ENCODE measurements at places on chromosomes 11 and 22. TPM values are rescaled to one million over a fixed set of nuclear protein-coding genes. Genes with fewer than 3 reads are reported as not detected.

- ATAC-seq, result peak; percentile 52
These were observed 569.9 kb upstream of the CADM1 start for GRCh38 chr11:116073854-116074837.

DNA sequence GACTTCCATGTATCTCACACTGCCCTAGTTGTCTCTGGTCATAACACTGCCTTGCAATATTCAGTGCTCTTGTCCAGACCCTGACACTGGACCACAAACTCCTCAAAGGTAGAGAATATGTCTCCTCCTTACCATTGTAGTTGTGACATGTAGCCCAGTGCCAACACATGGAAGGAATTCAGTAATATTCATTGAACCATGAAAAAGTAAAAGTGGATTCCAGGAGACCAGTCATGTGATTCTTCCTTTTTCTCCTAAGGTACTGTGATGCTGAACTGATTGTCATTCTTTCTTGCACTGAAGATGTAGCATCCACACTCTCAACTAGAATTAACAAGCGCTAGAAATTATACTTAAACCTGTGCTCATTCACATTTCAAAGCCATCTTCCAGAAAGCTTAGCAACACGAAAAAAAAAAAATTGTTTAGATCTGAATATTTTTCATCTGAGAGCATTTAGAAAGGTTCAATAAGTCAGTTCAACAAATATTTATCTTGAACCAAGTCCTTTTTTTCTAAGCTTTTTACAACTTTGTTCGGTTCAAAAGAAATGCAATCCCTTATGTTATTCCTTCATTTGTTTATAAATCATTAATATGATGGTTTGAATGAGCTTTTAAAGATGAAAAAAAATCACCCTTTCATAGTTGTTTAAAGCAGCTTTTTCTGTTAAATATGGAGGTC, 224.7 kb upstream of the BLID start:
- ATAC-seq, result no peak

GRCh38 chr22:37301144-37301830, 19.0 kb downstream of the CYTH4 start:
- ATAC-seq, result no peak

SLC5A1 gene
- total RNA-seq, result 8.1 TPM

DNA sequence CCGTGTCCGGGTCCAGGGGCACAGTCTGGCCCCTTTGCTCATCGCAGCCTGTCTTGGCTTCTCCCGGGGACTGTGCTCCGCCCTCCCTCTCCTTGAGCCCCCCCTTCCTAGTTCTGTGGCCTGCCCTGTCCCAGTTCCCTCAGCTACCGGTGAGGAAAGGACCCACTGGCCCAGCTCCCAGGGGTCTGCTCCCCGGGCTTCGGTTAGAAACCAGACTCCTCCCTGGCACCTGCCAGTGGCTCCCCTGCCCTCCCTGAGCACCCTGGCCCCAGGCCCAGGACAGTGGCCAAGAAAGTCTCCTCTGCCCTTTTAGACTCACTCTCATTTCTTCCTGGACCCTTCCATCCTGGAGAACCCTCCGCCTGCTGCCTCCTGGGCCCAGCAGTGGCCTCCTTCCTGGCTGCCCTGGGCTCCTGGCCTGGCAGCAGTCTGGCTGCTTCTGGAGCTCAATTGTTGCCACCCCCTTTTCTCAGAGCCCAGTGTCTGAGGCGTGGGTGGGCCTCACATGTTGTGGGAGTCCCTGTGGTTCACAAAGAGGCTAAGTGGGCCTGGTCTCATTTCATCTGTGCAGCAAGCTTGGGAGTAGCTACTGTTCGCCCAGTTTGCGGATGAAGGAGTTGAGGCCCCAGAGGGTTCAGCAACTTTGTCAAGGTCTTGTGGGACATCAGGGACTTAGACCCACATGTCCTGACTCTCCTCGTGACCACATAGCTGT, 12.6 kb downstream of the PRDM11 start:
- no peak for ATAC-seq

- ATAC-seq, result no peak
These were observed 52.8 kb downstream of the WNT11 start for GRCh38 chr11:76153571-76153923.

DNA sequence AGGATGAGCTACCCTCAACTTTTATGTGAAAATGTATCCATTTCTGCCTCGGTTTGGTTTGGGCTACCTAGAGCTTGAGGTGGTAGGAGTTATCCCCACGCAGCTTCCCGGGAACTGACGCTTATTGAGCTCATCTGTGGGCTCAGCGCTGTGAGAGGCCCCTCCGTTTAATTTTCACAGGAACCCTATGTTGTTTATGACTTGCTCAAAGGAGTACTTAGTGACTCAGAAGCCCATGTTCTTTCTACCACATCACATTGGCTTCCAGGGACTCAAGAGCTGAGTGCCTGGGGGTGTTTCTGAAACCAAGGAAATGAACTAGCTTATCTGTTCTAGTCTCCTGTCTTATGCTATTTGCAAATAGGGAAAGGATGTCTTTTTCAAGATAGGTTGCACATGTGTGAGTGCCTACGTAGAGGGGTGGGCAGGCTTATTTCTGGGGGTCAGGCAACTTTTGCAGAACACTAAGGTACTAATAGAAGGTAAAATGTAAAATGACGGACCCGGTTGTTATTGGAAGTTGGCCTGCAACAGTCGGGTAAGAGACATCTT, 40.5 kb downstream of the MICAL2 start:
- no peak for ATAC-seq

- ATAC-seq, result no peak
These were observed 35.8 kb downstream of the C11orf58 start for GRCh38 chr11:16773981-16774935.

DNA sequence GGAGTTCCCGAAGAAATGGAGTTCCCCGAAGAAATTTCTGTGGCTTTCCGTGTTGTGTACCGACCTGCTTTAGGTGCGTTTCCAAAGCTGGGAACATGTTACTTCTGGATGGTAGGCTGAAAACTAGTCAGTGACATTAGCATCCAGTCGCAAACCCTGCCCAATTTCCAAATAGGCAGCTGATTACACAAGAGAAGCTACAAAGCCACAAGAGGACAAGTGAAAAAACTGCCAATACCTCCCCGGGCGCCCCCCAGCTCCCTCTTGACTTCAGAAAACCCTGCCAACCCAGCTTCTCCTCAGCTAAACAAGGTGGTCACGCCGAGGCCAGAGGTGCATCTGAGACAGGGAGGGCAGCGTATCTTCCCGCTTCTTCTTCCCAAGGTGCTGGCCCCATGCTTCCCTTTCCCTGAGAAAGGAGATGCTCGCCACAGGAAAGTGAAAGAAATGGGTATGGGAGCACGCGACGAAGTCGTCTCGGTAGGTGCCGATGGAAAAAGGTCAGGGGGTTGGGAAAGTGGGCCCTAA, 551 bp downstream of the AGBL2 start:
- peak; percentile 48 for ATAC-seq

DNA sequence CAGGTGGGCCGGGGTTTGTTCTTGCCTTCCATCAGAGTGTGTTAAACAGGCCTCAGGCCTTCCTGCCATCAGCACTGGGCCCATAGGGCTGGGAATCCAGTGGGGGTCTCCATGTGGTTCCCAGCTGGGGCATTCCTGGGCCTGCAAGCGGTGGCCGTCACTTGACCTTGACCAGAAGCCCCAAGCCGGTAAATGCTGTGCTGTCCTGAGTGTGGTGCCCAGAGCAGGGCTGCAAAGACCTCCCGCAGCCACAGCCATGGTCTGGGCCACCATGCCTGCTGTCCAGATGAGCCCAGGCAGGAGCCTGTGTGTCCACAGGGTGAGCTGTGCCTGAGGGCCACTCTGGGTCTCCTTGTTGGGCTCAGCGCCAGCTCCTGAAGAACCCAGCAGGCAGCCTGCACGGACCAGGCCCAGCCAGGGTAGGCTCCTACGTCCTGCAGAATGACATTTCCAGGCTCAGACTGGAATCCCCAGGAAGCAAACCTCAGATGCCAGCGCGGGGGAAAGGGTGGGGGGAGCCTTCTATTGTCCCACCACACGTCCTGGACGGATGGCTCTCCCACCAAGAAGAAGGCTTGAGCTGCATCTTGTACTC, 117.3 kb downstream of the KCNQ1OT1 start:
- ATAC-seq, result no peak

DNA sequence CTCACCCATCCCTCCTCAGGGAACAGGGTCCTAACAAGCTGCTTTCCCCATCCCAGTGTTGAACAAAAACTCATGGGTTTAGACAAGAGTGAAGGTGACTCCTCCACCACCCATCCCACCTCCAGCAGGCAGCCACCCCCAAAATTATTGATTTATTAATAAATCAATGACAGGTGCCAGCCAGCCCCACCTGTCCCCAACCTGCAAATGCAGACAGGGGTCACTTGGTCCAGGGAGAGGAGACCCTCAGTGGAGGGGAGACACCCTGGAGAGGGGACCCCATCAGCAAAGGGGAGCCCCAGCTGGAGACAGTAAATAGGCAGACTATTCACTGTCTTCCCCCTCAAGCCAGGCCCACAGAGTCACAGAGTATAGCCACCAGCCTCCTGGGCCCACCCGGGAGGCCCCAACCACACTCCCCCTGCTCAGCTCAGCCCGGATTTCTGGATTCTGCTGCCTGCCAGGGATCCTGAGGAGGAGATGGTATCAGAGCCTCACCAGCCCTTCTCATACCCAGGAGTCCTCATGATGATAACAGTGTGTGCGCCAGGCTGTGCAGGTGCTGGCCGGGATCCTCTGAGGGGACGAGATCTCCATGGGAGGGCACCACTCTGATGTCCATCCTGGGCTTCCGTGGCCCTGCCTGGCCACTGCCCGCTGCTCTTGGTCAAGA, 8.8 kb upstream of the CD81 start:
- ATAC-seq, result peak; percentile 13

- ATAC-seq, result peak; percentile 79
These were observed 17.0 kb upstream of the SORL1 start for GRCh38 chr11:121435132-121435531.

DNA sequence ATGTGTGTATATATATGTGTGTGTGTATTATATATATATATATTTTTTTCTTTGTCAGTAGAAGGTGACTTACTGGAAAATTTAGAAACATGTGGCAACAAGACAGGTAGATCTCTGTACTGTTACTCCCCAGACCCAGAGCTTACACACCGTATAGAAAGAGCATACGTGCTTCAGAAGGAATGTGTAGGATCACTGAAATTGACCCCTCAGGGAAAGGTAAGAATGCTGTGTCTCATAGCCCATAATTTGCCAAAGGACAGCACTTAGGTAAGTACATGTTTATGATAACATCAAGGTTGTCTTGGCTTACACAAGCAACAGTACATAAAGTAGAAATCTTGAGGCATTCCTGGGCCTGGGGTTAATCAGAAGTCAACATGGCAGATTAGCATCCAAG, 54.2 kb upstream of the PDE3B start:
- ATAC-seq, result no peak

DNA sequence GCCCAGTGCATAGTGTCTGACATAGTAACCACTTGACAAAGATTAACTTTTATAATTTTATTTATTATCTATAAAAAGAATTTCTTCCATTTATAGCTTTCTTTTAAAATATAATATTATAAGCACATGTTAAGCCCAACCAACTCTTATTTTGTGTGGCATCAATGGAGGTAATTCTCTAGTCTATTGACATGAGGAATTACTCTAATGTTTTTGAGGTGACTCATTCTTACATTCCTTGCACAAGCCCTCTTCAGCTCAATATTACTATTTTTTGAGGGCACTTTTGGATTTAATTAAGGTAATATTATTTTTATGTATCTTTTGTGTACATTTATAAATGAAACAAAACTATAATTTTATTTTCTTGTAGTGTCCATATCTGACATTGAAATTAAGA, 59.6 kb downstream of the AASDHPPT start:
- ATAC-seq, result no peak

- no peak for ATAC-seq
These were observed 3.9 kb downstream of the CSTF3 start for GRCh38 chr11:33157103-33158027.

KCNE3 gene
- total RNA-seq, result 2.5 TPM

DNA sequence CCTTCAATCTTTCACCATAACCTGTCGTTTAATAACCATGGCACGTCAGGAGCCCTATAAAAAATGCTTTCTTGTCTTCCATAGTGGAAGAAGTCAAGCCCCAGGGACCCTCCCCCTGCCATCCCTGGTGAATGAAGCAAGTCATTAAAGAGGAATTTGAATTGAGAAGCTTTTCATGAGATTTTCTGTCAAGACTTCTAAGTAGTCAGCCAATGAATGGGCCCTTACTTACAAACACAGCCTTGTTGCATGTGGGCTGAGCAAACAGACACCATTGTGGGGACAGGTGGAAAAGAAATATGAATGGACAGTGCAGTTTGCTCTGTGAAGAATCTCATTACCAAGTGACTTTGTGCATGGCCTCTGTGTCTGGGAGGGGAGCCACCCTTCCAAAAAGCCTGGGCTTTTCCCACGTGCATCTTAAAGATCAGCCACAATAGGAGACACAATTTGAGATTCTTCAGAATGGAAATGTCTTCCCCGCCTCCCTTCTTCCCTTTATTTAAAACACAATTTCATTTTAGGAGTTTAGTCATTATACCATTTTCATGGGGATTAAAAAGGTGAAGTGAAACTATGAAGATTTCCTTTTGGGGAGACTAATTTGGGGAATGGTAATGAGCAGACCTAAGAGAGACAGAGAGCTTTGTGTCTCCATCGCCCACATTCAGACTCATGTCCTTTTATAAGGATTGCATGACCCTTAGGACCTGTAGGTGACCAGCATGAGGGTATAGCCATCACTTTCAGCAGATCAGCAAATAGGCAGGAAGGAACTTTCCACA, 152.0 kb downstream of the LRRC4C start:
- ATAC-seq, result no peak

- ATAC-seq, result peak; percentile 26
These were observed 1.4 kb downstream of the TRPC6 start for GRCh38 chr11:101582236-101582988.

GRCh38 chr11:131288521-131289091, 81.8 kb upstream of the NTM start:
- ATAC-seq, result no peak

DNA sequence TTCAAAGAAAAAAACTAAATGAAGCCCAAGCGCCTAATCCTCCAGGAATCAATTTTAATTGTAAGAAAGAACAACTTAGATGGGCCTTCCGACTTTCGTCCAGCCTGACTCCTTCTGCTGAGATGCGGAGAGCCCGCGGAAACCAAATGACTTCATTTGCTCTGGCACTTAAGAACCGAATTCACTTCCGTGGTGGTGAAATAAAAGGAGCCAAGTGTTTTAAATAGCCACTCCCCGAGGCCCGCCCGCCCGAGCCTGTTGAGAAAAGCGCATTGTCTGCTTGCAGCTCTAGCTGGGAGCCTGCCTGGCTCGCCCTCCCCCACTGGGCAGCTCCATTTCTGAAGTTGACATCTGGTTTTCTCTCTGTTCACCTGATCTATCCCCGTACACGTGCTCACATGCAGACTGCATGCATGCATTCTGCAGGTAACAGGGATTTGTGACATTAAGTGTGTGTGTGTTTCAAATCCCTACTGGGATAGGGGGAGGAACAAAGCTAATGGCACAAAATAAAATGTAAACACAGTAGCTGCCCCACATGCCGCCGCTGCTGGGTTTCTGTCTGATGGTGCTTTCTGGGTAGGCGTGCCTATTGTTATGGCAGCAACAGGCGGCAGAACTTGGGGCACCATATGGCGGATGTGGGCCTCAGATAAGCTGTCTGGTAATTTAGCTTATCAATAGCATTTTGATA, 6.2 kb downstream of the TEAD1 start:
- peak; percentile 90 for ATAC-seq

MMP3 gene
- 0.56 TPM for total RNA-seq

UBE2L6 gene
- 36.9 TPM for total RNA-seq
